PC-3 (cell line): ENCODE measurements at places on chromosomes 16 and 17. TPM values are rescaled to one million over a fixed set of nuclear protein-coding genes. Genes with fewer than 3 reads are reported as not detected.

DNA sequence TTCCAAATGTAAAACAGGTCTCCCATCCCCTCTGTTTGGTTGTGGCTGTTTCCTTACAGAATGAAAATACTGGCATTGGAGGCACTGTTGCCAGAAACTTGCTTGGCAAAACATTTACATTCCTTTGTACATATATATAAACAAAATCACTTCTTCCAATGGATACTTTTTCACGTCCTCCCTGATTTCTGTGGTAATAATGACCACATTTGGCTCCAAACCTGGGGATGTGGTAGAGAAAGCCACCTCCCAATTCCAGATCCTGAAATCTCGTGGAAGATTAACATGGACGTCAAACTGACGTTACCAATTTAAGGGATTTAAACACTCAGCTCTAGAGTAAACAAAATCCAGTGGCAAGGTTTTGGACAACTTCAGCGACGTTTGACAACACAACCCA, 370.8 kb upstream of the ZFHX3 start:
- no peak for DNase-seq
- peaks cover 5% of the 10 kb centered on the region; the same call in 1 of the 2 replicates for H3K27me3 ChIP-seq
- H3K36me3 ChIP-seq = no peaks in the 10 kb centered on the region

DNA sequence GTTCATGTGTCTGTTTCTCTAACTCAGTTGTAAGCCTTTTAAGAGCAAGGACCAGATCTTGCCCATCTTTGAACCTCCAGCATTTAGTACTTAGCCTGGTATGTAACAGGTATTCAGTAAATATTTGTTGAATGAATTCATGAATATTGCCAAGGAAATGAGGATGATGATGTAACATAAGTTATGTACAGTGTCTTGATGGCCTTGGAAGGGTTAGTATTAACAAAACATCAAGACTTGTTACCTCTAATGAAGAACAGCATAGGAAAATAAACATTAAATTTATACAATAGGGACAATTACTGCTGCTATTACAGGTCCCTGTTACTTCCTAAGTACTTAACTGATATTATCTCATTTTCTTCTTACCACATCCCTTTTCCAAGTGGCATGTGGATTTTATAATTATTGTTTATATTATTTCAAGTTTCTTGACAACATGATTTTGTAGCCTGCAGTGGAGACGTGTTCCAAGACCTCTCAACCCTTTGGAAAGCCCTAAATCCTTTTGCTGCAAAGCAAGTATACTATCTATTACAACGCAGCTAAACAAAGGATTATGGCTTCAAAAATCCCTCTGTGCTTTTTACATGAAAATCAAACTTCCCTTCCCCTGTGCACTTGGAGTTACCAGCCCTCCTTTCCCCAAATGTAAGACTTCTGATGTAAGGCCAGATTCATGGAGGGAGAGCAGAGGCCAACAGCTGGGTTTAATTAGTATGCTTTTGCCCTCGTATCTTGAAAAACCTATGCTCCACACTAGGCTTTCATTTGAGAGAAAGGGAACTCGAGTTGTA, 77.4 kb upstream of the SMIM36 start:
- no peak overlapping the region for H3K27ac ChIP-seq
- DNase-seq = peak; percentile 19
- H3K36me3 ChIP-seq = no peaks in the 10 kb centered on the region

DNA sequence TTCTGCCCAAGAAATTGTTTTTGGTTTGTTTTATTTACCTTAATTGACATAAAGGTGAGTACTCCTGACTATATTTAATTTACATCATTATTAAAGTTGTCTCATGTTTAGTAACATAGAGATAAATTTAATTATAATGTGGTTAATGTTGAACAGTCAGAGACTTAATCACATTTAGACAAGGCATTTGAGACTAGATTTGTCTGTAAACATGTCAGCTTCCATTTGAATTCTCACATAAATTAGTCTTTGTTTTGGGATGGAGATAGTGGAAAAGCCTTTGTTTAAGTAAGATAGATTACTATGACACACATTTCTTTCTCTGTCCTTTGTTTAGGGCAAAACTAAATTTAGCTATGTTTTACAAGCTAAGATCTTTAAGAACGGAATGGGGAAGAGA, 18.5 kb upstream of the BCAS3 start:
- H3K27me3 ChIP-seq = no peaks in the 10 kb centered on the region
- no peak overlapping the region for H3K4me3 ChIP-seq
- no peak for DNase-seq
- no peaks in the 10 kb centered on the region for H3K4me1 ChIP-seq
- H3K36me3 ChIP-seq = peaks cover 12% of the 10 kb centered on the region; the same call in 1 of the 2 replicates

DNA sequence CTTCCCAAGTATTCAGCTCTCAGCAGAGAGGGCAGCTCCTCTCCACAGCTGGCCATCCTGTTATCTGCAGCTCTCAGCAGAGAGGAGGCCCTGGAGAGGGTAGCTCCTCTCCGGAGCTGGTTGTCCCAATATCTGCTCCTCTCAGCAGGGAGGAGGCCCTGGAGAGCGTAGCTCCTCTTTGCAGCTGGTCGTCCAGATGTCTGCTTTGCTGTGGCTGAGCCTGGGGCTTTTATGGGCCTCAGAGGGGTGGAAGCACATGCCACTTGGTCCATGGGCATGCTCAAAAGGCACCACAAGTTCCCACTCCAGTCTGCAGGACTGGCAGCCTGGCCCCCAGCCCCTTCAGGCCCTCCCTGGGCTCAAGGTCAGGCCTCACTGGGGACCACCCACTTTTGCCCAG, 314.3 kb downstream of the KCNJ2 start:
- H3K4me3 ChIP-seq = no peak overlapping the region
- peaks cover 6% of the 10 kb centered on the region; the same call in 1 of the 2 replicates for H3K27me3 ChIP-seq
- no peaks in the 10 kb centered on the region for H3K4me1 ChIP-seq

DNA sequence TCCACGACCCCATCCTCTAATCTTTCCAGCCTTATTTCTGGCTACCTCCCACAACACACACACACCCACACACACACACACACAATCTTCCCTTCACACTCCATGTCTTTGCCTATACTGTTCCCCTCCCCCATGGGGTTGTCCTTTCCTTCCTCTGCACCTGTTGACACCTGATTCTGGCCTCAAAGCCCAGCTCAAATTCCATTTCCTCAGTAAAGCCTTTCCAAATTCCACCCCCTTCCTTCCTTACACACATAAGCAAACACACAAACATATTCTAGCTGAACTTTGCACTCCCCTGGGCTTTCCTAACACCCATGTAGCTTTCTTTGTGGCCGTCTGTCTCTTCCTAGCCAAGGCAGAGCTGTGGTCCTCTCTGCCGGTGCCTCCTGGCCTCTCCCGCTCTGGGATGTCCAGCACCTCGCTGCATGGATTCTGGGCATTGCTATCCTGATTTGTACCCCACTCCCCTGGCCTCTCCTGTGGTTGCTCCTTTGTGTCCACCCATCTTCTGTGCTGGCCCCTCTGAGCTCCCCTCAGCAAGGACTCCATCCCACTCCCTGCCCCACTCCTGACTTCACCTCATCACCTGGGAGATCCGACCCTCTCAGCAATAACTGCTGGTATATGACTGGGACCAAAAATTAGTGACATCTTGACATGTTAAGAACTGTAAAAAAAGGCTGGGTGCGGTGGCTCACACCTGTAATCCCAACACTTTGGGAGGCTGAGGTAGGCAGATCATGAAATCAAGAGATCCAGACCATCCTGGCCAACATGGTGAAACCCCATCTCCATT, 8.4 kb upstream of the SRCIN1 start:
- H3K27me3 ChIP-seq = no peaks in the 10 kb centered on the region
- H3K36me3 ChIP-seq = no peaks in the 10 kb centered on the region
- H3K4me1 ChIP-seq = no peaks in the 10 kb centered on the region
- H3K4me3 ChIP-seq = no peak overlapping the region

- no peaks in the 10 kb centered on the region for H3K27me3 ChIP-seq
- H3K27ac ChIP-seq = no peak overlapping the region
- peak; percentile 68 for DNase-seq
- peaks cover 69% of the 10 kb centered on the region for H3K36me3 ChIP-seq
- peaks cover 34% of the 10 kb centered on the region for H3K4me1 ChIP-seq
- no peak overlapping the region for H3K4me3 ChIP-seq
Observed at GRCh38 chr17:78993241-78993956, 13.7 kb upstream of the LGALS3BP start.

DNA sequence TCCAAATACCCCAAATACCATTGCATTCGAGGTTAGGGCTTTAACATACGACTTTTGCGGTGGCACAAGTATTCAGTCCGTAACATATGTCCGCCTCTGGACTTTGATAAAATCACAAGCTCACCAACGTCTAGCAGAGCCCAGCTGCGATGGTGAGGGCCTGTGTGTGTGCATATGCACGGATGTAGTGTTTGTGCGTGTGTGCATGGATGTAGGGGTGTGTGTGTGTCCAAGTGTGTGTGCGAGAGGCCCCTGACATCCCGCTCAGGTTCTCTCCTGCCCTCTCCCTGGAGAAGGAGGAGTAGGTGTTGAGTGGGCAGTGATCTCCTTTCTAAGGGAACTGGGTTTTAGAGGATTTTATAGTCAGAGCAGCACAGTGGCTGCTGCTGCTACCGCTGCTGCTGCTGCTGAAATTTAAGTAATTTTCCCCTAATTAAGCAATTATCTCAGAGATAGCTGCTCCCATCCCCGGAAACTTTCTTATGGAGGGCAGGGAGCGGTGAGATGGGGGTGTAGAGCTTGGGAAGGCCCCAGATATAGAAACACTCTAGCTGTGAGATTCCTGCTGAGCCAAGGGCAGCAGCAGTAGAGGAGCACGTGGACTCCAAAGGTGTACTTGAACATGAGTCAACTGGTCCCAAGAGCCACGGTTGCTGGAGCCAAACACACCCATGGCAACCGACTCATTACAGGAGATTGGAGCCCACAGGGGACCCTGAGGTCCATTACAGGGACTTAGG, 121.7 kb upstream of the SDK2 start:
- H3K27me3 ChIP-seq = peaks cover 64% of the 10 kb centered on the region
- no peak overlapping the region for H3K27ac ChIP-seq
- no peak overlapping the region for H3K4me3 ChIP-seq
- H3K36me3 ChIP-seq = no peaks in the 10 kb centered on the region

- H3K4me1 ChIP-seq = peaks cover 10% of the 10 kb centered on the region
- no peak for DNase-seq
- H3K27me3 ChIP-seq = no peaks in the 10 kb centered on the region
Observed at GRCh38 chr17:75587675-75588595, at the start of gene MYO15B. Gene MYO15B, plus strand, starts transcription at chr17:75587800. Its CDS starts 258 bp downstream, at chr17:75588058.

P2RX1 gene
- total RNA-seq = not detected in 2 replicates

G6PC1 gene
- not detected in 2 replicates for total RNA-seq
